ENCODE measurements at places on chromosomes 12 and 14.
A peak's percentile ranks its signal among the peaks of the same experiment; 100 is the strongest.

- DNase-seq, result no peak
Observed at GRCh38 chr14:72366619-72367018, 434.4 kb downstream of the RGS6 start.

GRCh38 chr12:43338848-43339526 lies 213.0 kb downstream of the ADAMTS20 start:
- no peak for DNase-seq

GRCh38 chr14:103456167-103456835 lies 66.3 kb downstream of the CKB start:
- no peak for DNase-seq

GRCh38 chr12:61879229-61879628 lies 381.0 kb upstream of the USP15 start:
- DNase-seq, result no peak

- no peak for DNase-seq
Observed at GRCh38 chr12:25689996-25690501, 137.0 kb upstream of the LMNTD1 start.

DNA sequence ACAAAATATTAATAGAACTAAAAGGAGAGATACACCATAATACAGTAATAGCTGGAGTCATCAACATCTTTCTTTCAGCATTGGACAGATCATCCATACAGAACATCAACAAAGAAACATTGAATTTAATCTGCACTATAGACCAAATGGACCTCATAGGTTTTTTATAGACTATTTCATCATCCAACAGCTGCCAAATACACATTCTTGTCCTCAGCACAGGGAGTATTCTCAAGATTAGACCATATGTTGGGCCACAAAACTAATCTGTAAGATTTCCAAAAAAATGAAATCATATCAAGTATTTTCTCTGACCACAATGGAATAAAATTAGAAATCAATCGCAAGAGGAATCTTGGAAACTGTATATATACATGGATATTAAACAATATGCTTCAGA lies 86.9 kb downstream of the FSCB start:
- no peak for DNase-seq

- no peak for DNase-seq
Observed at GRCh38 chr12:65565601-65566560, 258.4 kb upstream of the HMGA2 start.

GRCh38 chr12:3683670-3684069 lies 69.2 kb downstream of the CRACR2A start:
- no peak for DNase-seq

GRCh38 chr12:45914090-45914489 lies 76.3 kb downstream of the SCAF11 start:
- no peak for DNase-seq

DNA sequence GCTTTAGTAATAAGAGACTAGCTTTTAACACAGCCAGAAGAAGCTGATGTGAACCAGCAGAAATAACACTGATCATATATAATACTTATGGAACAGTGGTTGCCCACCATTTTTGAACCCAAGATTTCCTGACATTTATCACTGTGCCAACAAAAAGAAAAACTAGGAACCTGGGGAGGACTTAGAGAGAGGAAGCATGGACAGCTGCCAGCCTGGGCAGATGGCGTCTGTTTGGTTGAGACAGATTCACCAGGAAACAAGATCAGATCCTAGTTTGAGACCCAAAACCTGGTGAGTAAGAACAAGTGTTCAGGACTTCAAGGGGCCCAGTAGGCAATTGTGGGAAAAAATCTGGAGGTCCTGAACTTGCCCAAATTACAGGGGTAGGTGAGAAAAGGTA lies 95.3 kb downstream of the BICD1 start:
- no peak for DNase-seq

- DNase-seq, result no peak
Observed at GRCh38 chr12:49633703-49634345, 10.5 kb downstream of the PRPF40B start.

- DNase-seq, result no peak
Observed at GRCh38 chr12:59649203-59649602, 53.4 kb downstream of the SLC16A7 start.

DNA sequence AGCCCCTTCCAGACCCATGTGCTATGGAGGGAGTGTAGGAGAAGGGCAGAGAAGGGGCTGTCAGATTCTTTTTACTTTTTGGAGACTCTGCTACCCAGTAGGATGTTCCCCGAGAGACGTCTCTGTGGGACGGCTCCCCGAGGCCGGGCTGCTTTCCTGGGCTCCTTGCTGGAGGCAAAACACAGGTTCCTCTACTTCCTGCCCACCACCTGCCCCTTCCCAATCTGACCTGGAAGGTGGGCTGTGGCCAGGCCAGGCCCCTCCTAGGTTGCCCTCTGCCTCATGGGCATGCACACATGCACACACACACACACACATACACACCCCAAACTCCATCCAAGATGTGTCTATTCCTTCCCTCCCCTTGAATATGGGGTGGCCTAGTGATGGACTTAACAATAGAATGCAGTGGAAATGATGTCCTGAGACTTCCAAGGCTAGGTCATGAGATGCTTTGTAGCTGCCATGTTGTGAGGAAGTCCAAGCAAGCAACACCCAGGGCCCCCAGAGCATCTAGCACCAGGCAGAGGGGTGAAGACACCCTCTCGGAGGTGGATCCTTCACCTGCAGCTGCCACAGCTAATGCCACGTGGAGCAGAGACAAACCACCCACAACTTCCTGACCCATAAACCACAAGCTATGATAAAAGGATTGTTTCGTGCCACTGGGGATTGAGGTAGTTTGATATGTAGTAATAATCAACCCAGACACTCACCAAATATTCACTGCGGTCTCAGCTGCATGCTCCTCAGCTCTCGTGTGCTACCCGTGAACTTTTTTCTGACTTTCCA lies 1.6 kb upstream of the ASB2 start:
- peak; percentile 82 for DNase-seq

DNA sequence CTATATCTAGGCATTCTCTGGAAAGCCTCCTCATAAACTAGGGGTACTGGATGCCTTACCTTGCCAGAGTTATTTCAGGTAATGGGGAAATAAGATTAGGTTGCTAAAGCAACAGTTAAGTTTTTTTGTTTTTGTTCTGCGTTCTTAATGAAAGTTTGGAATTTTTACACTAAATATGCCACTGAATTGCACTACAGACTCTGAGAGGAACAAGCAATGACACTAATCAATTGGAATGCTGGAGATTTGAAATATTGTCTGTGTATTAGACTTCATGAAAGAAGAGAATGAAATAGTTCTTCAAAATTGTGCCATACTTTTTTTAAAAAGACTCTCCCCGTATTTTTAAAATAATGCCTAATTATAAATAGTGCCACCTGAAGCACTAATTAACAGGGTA lies 287.8 kb downstream of the NAV3 start:
- no peak for DNase-seq

GRCh38 chr12:92275443-92276154 lies 130.0 kb upstream of the BTG1 start:
- no peak for DNase-seq

- no peak for DNase-seq
Observed at GRCh38 chr12:91100906-91101305, 10.4 kb downstream of the LUM start.

DNA sequence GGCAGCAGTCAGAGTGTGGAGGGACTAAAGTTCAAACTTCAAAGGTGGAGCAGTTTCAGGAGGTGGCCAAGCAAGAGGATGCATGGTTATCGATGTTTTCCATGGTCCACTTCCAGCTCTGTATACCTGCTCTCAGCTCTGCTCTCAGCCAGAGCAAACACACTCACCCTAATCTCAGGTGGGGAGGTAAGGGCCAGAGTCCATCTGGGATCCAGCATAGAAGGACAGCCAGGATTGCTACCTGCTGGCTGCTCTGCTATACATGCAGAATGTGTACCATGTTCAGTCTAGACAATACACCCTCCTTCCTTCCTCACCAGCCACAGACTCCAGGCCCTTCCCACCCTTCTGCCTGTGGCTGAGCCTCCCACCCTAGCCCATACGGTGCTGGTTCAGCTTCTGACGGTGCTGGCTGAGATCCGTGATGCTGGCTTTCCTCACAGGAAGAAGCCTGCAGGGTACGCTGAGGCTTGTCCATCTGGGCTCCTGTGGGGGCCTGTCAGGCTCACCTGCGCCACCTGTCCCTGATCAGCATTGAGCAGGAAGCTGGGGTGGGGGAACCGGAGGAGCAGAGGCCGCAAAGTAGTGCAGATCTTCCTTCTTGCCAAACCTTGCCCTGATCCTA lies 2.4 kb downstream of the CBLN3 start:
- peak; percentile 29 for DNase-seq

DNA sequence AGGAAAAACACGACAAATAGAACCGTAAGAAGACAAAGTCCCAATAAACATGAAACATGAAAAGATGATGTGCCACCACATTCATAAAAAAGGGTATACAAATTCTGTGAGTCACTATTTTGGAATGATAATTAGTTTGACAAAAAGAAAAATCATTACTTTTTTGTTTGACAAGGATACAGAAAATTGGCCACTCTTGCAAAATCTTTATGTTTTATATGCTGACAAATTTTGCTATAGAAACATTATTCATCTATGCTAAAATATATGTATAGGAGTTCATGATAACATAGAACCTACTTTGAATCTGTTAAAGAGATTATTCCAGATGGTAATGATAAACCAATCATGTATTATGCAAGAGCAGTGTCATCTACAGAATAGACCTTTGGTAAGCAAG lies 1201.0 kb downstream of the FSCB start:
- DNase-seq, result no peak

- DNase-seq, result no peak
Observed at GRCh38 chr12:49963976-49964815, 2.5 kb downstream of the AQP5 start.

- no peak for DNase-seq
Observed at GRCh38 chr12:93896427-93896826, 219.3 kb downstream of the CRADD start.

GRCh38 chr12:64587447-64587846 lies 22.8 kb upstream of the RASSF3 start:
- DNase-seq, result no peak

GRCh38 chr14:74571901-74572725 lies 39.9 kb downstream of the LTBP2 start:
- DNase-seq, result no peak

DNA sequence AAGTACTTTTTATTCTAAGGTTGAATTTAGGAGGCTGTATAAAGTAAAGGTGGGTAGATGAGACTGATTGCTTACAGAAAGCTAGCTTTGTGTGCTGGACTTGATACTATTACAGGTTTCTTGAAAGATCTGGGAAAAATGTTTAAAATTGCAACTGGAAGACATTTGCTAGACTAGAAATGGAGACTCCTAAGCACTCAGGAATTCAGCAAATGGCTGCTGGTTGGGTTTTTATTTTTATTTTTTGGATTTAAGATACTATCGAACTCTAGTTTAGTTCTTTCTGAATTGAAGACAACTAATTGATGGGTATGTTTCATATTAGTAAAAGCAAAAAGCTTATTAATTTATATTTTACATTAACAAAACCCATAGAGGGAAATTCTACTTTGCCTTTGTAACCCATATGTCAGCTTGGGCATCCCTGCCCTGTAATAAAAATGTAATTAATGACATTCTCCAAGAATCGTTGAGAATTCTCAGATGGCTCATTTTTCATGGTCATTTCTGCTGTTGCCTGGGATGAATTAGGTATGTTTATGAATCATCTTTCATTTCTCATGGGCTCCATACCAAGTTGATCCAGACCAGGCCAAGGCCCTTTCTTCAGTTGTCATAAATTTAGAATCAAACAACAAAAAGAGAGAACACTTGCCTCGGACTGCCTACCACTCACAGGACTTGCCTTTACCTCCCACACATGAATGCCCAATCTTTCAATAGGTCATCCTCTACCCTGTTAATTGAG lies 102.1 kb downstream of the ERGIC2 start:
- no peak for DNase-seq

GRCh38 chr12:98403385-98403784 lies 112.0 kb upstream of the TMPO start:
- DNase-seq, result no peak

- DNase-seq, result peak; percentile 73
Observed at GRCh38 chr12:38904537-38905479, 583 bp downstream of the CPNE8 start.
